ENCODE measurements at places on chromosomes 7 and 10.
A peak's percentile ranks its signal among the peaks of the same experiment; 100 is the strongest.

GRCh38 chr7:80380957-80381356 is 130.9 kb downstream of the GNAT3 start:
- no peak for DNase-seq

GRCh38 chr10:77245953-77246352 is 391.7 kb downstream of the KCNMA1 start:
- DNase-seq: no peak

GRCh38 chr10:14880229-14880628 is 1.6 kb downstream of the SUV39H2 start:
- no peak for DNase-seq

DNA sequence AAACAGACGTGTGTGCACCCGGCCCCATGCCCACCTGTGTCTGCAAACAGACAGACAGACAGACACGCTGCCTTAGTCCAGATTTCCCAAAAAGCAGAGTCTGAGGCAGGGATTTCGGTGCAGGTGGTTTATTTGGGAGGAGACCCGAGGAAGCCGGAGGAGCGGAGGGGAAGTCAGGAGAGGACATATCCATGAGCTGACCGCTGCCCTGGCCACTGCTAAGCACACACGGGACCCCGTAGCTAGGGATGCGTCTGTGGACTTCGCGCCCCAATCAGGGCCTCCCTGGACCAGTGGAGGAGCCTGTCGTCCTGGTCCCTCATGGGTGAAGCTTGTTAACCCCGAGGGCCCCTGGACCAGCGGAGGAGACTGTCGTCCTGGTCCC is 47.6 kb downstream of the FOXL3 start:
- no peak for DNase-seq

- DNase-seq: no peak
Observed at GRCh38 chr10:64010711-64011110, 489.5 kb downstream of the REEP3 start.

GRCh38 chr10:133131734-133132472 is 28.1 kb upstream of the KNDC1 start:
- no peak for DNase-seq

DNA sequence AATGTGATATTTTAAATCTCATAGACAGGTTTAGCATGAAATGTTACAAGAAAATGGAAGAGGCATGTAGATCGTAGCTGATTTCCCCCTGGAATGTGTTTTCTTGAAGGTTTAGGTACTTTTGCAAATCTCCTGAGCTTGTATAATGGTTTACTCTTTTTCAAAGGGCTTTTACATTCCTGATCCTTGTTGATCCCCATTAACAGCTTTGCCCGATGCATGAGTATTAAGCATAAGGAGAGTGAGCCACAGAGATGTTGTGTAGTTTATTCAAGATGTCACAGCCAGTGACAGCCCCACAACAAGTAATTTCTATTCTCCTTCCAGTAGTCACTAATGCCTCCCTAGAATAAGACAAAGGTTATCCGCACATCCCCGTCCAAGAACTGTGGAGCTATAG is 103.7 kb downstream of the SKIDA1 start:
- no peak for DNase-seq

- no peak for DNase-seq
Observed at GRCh38 chr7:120163449-120163848, 109.5 kb upstream of the KCND2 start.

DNA sequence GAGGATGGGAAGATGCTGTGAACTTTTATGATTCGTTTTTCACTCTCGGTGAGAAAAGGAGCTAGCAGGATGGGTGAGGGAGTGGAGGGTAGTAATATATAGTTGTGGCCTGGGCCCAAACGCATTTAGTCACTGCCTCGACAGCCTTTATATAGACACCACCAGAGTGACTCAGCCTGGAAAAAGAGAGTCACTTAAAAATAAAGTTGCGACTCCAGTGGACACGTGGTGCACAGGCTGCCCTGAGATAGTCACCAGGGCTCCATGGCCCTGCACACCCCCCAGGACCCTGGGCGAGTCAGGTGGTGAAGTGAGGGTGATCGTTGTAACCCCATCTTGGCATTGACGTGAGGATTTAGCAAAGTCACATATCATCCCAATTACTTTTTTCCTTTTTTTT is 106.7 kb downstream of the CUX1 start:
- DNase-seq: peak; percentile 6

DNA sequence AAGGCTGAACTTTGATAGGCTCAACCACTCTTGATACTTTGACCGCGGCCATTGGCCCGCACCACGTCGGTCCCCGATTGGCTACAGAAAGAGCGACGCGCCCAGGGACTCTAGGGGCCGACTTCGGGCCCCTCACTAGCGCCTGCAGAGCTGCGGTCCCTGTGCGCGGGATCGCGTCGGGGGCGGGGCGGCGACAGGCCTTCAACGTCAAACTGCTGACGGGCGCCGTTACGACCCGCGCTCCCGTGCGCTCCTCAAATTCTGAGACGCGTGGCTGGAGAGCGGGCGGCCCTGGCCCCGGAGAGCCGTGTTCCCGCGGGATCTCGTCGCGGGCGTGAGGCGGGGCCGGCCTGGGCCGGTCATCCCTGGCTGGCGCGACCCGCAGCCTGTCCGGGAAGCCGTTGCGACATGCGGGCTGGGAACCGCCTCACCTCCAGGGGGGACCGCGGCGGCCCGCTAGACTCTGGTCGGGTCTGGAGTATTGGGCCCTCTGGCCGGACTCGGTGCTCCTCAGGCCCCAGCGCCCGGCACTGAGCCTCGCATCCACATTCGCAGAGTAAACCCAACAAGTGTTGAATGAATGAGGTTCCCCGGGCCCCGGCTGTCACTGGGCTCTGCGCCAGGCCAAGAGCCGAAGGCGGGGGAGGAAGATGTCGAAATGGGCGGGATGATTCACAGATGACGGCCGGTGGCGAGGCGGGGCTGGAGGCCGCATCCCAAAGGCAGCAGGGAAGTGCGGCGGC is 643 bp upstream of the SLC25A28 start:
- DNase-seq: peak; percentile 79

GRCh38 chr7:126016722-126017121 is 1087.1 kb upstream of the POT1 start:
- DNase-seq: no peak

- DNase-seq: no peak
Observed at GRCh38 chr10:132319853-132320653, 11.9 kb upstream of the LRRC27 start.

DNA sequence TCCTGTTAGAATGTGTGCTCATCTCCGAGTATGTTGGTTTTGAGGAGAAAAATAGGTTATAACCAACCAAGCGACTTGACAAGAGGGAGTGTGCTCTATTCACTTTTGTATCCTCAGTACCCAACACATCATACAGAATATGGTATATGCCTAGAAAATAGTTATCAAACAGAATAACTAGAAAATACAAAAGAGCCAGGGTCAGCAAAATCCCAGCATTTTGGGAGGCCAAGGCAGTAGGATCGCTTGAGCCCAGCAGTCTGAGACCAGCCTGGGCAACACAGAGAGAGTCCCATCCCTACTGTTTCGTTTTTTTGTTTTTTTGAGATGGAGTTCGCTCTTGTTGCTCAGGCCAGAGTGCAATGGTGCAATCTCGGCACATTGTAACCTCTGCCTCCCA is 257.9 kb downstream of the PARD3 start:
- DNase-seq: no peak

DNA sequence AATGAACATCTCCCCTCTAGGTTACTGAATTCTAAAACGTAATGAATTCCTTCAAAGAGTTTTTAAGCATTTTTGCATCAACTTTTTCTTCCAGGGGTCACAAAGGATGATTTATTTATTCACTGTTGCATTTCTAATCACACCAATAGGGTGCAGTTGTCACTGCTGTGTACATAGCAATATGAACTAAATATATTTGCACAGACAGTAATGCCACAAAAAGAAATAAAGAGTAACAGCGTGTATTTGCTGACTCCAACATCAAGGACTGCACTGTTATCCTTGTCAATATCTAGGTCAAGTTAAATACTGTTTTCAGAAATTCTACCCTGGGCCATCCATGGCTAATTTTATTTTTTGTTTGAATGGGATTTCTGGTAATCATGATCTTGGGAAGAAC is 138.0 kb downstream of the FRMD4A start:
- DNase-seq: no peak

- no peak for DNase-seq
Observed at GRCh38 chr7:107975394-107976013, 27.5 kb downstream of the LAMB1 start.

DNA sequence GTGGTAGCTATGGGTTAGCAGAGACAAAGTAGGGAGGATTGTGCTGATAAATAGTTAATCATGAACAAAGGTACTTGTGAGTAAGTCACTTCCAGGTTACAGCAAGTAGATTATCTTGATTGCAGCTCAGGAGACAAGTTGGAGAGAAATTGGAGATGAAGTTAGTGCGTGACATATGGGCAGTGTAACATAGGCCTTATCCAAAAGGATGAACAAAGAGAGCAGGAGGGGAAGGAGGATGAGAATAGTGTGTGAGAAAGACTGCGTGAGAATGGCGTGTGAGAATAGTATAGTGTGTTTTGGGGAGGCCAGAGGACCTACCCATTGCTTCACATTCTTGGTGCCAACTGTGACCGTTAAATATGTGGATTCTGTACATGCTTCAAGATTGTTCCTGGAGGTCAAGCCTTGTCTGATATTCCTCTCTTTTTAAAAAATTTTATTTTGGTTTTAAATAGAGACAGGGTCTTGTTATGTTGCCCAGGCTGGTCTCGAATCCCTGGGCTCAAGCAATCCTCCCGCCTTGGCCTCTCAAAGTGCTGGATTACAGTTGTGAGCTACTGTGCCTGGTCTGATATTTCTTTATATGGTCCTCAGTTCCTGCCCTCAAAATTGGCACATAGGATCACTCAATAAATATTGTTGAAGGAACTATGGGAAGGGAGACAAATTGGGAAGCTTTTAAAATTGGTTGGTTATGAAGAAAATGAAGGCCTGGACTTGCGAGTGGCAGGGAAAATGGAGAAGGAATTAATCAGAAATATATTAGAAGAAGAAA is 3.2 kb downstream of the VCL start:
- DNase-seq: no peak

DNA sequence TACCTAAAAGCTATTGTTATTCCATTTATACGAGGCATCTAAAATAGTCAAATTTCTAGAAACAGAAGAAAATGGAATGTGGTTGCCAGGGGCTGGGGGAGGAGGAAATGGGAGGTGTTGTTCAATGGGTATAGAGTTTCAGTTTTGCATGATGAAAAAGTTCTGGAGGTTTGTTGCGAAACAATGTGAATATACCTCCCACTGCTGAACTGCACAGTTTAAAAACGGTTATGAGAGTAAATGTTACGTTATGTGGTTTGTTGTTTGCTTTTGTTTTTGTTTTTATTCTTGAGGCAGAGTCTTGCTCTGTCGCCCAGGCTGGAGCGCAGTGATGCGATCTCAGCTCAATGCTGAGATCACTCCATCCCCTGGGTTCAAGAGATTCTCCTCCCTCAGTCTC is 64.9 kb upstream of the NRBF2 start:
- no peak for DNase-seq

GRCh38 chr7:131471250-131472004 is 85.0 kb downstream of the PODXL start:
- DNase-seq: no peak

DNA sequence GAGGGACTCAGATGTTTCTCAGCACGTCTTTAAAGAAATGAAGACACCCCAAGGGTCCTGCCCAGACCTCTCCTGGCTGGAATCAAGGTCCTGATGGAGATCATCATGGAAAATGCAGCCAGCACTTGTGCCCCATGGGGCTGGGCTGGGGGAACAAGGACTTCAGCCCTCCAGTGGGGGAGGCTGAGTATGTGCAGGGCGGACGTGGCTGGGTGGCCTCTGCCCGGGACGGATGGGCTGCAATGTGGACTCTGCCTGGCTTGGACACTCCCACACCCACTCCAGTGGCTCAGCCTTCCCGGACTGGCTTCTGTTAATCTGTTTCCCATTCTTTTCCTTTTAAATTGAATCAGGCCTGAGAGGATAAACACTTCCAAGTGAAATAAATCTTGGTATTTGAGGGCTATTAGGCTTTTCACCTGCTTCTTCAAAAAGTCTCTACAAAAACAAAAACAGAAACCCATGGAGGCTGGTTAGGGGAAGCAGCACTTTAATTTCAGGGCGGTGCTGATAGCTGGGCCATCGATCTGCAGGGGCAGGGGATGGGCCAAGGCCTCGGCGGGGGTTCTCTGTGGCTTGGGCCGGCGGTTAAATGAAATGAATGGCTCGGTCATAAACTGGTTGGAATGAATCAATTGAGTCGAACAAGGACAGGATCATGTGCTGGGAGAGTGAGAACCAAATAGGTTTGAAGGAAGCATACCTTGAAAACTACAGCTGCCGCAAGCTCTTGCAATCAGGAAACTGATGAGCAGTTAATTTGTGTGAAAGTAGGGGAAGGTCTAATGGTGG is 51.4 kb downstream of the ADARB2 start:
- DNase-seq: no peak

DNA sequence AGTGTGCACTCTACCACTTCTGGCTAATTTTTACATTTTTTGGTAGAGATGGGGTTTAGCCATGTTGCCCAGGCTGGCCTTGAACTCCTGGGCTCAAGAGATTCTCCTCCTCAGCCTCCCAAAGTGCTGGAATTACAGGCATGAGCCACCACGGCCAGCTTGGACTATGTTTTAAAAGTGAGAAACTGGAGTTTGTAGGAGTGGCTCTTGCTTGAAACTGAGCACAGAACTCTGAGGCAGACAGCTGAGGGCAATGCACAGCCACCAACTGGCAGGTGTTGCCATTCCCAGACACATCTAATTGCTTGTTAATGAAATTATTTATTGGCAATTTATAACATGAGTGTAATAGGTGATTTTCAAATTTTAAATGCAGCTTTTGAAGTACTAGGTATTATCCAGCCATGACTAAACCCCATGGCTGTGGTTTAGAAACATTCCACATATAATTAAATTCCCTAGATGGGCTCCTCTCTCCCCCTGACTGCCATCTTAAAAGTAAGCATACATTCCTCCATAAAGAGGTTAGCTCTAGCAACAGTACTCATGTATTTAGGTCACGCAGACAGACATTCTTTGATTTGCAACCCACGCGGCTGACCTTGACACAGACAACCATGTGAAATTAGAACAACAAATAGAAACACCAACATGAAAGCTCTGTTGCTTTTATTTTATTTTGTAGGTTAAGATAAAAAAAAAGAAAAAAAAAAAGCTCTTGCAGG is 19.8 kb downstream of the PANK1 start:
- DNase-seq: no peak

- DNase-seq: no peak
Observed at GRCh38 chr7:23490357-23491135, 20.3 kb upstream of the IGF2BP3 start.

DNA sequence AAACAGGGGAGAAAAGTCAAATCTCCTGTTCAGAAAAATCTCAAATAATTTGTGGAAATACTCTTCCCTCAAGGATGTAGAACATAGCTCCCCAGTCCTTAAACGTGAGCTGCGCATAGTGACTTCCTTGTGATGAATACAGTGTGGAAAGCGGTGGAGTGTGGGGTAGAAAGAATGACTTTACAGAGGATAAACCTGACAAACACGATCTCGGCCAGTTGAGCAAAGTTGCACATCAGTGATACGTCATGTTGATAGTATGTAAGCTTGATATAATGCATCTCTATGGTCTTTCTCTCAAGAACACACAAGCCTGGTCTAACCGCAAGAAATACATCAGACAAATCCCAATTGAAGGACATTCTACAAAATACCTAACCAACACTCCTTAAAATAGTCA is 32.0 kb upstream of the ZCCHC24 start:
- DNase-seq: no peak

- no peak for DNase-seq
Observed at GRCh38 chr7:100752994-100753393, 19.6 kb downstream of the ZAN start.

- DNase-seq: no peak
Observed at GRCh38 chr7:112204499-112205342, 1.5 kb downstream of the DOCK4 start.

- DNase-seq: no peak
Observed at GRCh38 chr10:53223851-53224250, 451.3 kb upstream of the MBL2 start.

- DNase-seq: no peak
Observed at GRCh38 chr10:103188853-103189252, 4.2 kb downstream of the NT5C2 start.
